Keratinocyte (primary cell): ENCODE measurements at places on chromosomes 1 and 21.

GRCh38 chr1:7960165-7960564 lies 1.3 kb upstream of the PARK7 start:
- DNase-seq: no peak

DNA sequence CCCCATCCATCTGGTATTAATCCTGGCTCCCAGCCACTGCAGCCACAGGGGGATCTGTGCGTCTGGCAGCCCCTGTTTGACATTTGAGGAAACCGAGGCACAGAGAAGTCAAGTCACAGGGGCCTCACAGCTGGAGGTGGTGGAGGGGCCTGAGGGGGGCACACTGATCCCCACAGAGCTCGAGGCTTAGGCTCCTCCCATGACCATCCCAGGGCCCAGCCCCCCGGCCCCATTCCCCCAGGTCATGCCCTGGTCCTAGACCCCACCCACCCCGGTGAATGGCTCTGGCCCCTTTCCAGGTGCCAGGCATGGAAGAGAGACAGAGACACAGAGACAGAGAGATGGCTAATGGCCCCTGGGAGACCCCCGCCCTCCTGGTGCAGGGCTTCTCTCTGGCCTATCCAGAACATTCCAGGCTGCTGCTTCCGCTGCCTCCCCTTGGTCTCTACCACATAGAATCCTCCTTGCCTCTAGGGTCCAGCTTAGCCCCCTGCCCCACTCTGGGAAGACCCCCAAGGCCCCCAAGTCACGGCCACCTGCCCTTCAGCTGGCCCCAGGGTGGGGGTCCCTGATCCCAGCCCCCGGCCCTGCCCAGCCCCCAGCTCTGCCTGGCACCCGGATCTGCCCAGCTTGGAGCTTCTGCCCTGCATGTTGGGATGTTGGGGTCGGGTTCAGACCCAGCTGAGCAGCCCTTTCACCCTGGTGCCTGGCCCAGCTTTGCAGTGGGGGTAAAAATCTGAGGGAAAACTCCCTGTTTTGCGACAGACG lies 29.2 kb upstream of the LRRC3 start:
- no peak for DNase-seq

GRCh38 chr1:110477967-110478640 lies 27.2 kb downstream of the PROK1 start:
- DNase-seq: no peak

- no peak for DNase-seq
These were observed 153.8 kb downstream of the NTNG1 start for GRCh38 chr1:107294686-107295085.

DNA sequence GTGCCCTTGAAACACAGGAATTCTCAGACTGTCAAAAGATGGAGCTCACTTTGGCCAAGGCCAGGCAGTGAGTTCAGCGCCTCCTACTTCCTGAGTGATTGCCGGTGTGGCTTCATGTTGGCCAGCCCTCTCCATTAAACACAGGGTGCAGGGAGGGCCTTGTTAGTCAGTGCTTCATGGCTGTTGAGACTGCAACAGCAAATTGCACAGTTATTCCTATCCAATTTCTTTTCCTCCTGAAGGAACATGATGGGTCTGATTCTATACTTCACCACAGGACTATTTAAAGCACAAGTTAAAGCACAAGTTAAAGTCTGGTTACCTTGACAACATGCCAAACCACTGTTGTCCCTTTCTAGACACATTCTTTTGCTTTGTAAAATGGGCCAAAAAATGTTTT lies 156.6 kb downstream of the SIPA1L2 start:
- DNase-seq: no peak

DNA sequence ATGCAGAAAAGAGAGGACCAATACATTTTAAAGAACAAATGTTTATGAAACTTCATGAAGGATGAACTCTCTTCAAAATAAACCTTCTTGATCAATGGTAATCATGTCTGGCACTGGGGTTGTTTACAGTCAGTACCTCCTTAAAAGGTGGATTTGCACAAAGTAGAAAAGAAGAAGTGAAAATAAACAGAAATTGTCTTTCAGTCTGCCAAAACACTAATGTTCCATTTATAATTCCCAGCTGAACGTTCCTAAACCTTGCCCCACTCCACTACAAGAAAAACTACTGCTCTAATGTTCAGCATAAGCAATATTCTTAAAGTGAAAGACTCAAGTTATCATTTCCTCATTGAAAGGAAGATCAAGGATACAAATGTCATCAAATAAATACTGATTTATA lies 86.2 kb downstream of the EIF4G3 start:
- no peak for DNase-seq
